CD4-positive, alpha-beta T cell treated with Interleukin-21 for 1 hour (primary cell): ENCODE measurements at places on chromosomes 13 and 19.

DNA sequence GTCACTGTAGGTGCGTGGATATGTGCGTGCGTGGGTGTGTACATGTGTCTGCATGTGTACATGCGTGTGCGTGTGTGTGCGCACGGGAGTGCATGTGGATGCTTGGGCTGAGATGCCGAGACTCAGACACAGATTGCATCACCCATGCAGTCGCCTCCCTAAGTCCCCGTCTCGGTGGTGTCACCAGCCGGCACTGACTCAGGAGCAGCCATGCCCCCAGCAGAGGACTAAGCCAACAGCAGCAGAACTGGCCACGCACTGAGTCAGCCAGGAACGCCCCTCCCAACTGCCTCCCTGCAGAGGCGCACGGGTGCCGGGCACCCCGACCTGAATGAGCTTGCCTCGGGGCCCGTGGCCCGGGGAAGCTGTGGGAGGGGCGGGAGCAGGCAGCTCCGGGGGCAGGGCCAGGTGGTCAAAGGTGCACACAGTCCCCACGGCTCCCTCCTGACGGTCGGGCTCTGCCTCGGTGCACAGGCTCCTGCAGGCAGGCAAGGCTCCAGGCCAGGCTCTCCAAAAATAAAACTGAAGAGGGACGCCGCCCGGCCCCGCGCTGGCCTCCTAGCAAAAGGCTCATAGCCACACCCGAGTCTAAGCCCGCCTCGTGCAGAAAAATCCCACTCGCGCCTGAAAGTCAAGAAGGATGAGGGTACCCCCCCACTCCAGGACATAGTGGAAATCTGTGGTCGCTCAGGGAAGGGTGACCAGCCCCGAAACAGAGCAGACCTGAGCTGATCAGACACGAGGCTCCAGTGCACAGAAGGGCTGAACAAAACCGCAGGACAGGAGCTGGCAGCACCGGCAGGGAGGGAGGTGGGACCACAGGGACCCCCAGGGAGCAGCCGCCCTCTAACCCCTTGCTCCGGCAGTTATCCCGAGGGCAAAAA lies 49.2 kb downstream of the GADD45B start:
- no peak for DNase-seq

DNA sequence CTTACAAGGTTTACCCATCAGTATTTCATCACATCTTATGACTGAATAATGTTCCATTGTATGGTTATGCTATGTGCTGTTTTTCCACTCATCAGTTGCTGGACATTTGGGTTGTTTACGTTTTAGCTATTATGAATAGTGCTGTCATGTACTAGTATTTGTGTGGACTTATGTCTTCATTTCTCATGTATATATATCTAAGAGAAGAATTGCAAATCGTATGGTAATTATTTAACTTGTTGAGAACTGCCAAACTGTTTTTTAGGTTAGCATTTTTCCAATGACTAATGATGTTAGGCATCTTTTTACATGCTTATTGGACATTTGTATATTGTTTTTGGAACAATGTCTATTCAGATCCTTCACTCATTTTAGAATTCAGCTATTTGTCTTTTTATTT lies 368.3 kb downstream of the LMO7 start:
- DNase-seq, result no peak

- DNase-seq, result no peak
These were observed 105.5 kb downstream of the MBNL2 start for GRCh38 chr13:97327506-97328221.

GRCh38 chr19:19214159-19214490 lies 2.4 kb downstream of the NCAN start:
- no peak for DNase-seq

DNA sequence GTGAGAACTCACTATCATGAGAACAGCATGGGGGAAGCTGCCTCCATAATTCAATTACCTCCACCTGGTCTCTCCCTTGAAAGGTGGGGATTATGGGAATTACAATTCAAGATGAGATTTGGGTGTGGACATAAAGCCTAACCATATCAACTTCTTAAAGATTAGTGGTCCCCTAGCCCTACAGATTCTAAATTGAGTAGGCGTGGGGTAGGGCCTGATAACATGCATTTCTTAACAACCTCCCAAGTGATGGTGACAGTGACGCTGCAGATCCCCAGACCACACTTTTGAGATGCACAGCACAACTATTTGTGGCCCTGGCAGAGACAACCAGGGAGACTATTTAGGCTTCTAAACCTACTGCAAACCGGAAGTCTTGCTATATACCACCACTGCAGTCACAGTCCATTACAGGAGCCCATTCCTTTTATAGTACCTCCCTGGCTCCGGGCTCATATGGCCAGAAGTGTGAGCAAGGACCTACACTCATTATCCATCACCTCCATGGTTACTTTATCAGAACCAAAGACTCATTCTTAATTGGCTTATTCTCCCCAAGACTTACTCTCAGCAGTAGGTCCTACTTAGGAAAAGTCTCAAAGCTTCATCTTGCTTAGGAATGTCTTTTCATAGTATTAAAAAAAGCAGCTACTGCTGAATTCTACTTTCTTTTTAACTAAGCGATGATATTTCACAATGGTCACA lies 2.1 kb upstream of the DPY19L3 start:
- DNase-seq, result no peak

DNA sequence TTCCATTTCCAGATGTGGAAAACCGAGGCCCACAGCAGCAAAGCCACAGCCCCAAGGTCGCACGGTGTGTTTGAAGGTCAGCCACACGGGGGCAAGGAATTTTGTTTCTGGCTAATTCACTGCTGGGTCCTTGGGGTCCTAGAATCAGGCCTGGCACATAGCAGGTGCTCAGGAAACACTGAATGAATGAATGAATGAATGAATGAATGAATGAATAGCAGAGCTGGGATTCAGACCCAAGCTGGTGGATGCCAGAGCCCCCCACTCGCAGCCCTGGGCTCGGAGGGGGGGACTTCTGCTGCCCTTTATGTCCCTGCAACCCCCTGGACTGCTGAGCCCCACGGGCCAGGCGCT lies 37.0 kb downstream of the ZNRF4 start:
- DNase-seq, result no peak

DNA sequence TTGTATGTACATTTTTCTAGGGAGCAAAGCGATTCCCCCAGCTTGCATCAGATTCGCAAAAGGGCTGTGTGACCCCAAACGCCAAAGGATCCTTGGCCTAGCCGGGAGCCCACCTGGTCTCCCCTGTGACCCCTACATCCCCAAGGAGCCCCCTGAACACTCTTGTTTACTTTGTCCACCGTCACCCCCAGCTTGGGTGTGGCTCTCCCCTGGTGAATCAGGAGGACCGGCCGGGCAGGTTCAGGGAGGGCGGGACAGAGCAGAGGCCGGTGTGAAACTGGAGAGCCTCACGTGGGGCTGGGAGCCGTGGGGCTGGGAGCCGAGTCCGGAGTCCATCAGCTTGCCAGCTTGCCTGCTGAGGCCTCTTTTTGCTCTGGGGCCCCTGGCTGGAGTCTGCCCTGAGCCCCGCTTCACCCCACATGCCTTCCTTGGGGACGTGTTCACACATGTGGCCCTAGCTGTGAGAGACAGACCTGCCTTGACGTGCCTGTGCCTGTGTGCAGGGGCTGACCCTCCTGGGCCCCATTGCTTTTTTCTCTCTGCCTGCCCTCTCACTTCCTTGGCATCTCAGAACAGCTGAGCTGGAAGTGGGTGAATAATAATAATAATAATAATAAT lies 2.0 kb downstream of the ITPKC start:
- DNase-seq, result no peak

- DNase-seq, result no peak
These were observed 236.0 kb downstream of the PCDH9 start for GRCh38 chr13:66994097-66994496.

- no peak for DNase-seq
These were observed 767.2 kb upstream of the SLC10A2 start for GRCh38 chr13:103833294-103833852.

- DNase-seq, result peak; percentile 89
These were observed 3.6 kb upstream of the MYO1F start for GRCh38 chr19:8580710-8581281.

- DNase-seq, result no peak
These were observed 5.5 kb upstream of the PSPN start for GRCh38 chr19:6381030-6381750.

DNA sequence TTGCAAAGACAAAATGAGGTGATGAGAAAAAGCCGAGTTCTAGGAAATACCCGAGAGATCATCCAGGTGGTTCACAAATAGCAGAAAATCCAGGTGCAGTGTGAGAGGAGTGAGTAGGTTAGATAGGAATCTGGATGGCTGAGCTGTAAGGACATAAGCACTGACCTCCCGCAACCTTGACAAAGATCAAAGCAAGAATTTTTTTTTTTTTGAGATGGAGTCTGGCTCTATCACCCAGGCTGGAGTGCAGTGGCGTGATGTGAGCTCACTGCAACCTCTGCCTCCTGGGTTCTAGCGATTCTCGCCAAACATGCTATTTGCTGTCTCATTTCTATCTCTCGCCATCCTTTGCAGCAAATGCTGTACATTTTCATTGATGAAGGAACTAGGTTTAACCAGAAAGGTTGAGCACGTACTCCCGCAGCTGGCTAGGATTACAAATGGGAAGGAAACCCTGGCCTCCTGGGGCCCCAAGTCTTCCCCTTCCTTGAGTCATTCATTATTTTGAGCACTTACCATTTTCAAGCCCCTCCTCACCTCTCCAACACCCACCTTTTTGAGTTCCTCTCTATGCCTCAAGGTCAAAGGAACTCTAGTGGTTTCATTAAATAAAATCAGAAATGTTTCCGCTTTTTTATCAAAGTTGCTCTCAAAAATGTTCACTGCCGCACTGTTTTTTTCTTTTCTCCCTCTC lies 38.8 kb downstream of the NLRP12 start:
- DNase-seq, result no peak
